Urinary bladder (tissue), 4 donors: ENCODE measurements at places on chromosomes 2 and 18.
A peak's percentile ranks its signal among the peaks of the same experiment; 100 is the strongest.

DNA sequence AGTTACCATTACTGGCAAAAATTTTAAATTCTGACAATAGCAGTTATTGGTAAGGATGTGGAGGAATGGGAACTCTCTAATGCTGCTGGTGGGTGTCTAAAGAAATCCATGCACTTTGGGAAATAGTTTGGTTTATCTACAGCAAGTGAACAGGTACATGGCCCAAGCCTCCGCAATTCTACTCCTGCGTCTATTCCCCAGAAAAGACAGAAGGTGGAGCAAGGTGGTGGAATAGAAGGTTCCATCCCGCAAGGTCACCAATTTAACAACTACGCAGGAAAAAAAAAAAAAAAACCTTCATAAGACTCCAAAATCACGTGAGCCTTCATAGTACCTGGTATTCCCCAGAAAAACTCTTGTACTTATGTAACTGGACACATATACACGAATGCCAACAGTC, 6.5 kb downstream of the CFAP65 start:
- no peak for DNase-seq

DNA sequence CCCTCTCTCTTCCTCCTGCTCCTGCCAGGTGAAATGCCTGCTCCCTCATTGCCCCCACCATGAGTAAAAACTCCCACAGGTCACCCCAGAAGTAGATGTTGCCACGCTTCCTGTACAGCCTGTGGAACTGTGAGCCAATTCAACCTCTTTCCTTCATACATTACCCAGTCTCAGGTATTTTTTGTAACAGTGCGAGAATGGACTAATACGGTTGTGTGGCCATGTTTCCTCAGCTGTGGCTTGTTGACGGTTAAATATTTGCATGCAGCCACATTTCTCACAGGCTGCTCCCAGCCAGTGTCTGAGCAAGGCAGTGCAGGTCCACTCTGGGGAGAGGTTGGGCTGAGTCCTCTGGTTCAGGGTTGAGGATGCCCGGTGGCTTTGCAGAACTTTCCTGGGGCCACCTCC, 27.8 kb upstream of the COPS8 start:
- DNase-seq = no peak

DNA sequence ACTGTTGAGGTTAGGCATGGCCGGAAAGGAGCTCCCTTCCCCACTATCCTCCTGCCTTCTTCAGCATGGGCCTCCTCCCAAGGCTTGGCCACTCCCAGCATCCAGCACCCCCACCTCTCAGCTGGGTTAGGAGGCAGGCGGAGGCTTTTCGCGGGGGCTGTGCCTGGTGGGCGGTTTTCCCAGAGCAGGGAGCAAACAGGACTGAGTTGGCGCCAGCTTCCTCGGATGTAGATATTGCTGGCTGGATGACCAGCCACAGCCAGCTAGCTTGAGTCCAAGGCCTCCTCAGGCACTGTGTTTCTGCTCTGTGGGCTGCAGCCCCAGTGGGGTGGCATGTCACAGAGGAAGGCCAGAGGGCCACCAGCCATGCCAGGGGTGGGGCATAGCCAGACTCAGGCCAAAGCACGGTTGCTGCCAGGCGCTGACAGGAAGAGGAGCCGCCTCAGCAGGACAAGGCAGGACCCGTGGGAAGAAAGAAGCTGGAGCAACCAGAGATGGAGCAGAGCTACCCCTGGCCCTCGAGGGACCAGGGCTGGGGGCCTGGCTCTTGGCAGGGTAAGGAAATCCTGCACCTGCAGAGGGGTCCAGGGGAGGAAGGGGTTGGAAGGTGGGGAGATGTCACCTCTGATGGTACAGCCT, at the start of gene TCF23:
Gene TCF23, plus strand, starts transcription at position 204 of the 639 bp plus-strand sequence. Its CDS starts 130 bp downstream, at position 334.
- peak; percentile 46 for DNase-seq

- no peak for DNase-seq
Measured at GRCh38 chr2:197777823-197778407, 7.2 kb downstream of the BOLL start.

DNA sequence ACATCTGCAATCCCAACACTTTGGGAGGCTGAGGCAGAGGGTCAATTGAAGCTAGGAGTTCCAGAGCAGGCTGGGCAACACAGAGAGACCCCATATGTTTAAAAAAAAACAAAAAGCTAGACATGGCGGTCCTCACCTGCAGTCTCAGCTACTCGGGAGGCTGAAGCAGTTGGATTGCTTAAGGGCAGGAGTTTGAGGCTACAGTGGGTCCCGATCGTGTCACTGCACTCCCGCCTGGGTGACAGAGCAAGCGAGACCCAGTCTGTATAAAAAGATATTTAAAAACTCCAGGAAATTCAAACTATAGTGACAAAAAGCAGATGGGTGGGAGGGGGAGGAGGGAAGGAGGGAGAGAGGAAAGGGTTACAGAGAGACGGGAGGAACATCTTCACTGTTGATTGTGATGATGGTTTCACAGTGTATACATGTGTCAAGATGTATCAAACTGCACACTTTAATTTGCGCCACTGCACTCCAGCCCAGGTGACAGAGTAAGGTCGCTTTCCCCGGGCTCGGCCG, 942 bp upstream of the ZNF236 start:
- no peak for DNase-seq

GRCh38 chr2:85405201-85406059, 4.7 kb downstream of the CAPG start:
- no peak for DNase-seq

- DNase-seq = no peak
Measured at GRCh38 chr2:205731583-205731981, 49.3 kb downstream of the NRP2 start.

DNA sequence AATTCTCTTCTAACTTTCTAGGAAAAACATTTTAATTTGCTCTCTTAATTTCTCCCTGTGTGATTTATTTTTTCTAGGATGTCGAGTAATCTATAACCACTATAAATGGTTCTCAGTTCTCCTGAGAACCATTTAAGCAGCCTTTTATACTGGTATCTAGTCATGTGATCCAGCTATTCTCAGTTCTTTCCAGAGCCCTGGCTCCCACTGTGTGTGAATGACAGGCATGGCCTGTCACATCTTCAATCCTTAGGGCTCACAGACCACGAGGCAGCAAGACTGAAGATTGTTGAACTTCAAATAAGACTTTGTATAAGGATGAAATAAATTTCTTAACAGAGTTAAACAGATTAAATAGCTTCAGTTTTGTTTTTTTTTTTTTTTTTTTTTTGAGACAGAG, 219.4 kb downstream of the HNMT start:
- DNase-seq = no peak

DNA sequence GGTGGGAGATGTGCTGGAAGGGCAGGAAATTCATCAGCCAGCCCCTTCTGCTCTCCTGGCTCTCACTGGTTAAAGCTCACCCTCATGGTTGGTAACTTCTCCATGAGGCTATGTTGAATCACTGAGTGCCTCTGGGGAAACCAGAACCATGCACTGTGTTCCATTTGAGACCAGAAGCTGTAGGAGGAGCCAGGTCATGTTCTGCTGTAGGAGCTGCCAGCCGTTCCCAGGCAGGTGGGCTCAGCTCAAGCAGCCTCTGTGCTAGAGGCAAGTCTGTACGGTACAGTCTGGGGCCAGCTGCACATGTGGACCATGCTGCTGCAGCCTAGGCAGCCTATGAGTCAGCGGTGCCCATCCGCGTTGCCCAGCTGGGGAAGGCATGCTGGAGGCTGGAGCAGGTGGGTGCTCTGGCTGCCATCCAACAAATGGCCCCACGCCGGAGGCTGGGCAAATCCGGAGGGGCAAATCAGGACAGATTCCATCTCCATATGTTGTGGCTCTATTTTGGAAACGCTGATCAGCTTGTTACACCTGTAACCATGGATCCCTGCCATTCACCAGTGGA, 22.0 kb upstream of the KCNF1 start:
- DNase-seq = no peak
